ENCODE measurements at places on chromosomes 4 and X.
A peak's percentile ranks its signal among the peaks of the same experiment; 100 is the strongest.

DNA sequence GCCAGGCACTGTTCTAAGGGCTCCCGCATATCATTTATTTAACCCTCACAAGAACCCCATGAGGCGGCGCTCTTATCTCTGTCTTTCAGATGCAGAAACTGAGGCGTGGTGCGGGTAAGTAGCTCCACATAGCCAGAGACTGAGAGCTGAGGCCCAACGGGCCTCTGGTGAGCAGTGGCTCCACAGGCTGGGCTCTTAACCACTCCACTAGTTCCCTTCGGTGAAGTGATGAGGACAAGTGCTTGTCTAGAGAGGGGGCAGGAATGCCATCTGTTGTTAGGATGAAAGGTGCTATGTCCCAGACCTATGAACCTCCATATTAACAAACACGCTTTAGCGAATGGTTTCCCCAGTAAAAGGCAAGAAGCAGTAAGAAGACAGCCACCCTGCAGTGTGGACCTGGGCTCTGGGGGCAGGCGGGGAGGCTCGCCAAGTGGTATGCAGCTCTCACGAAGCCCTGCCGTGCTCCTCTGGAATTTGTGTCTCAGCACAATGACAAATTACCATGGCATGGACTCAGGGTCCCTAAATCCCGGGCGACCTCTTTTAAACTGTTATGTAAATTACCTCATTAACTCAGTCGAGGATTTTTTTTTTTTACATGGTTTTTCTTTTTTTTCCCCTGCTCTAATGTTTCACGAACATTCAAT lies 20.9 kb upstream of the S100G start:
- DNase-seq = no peak

DNA sequence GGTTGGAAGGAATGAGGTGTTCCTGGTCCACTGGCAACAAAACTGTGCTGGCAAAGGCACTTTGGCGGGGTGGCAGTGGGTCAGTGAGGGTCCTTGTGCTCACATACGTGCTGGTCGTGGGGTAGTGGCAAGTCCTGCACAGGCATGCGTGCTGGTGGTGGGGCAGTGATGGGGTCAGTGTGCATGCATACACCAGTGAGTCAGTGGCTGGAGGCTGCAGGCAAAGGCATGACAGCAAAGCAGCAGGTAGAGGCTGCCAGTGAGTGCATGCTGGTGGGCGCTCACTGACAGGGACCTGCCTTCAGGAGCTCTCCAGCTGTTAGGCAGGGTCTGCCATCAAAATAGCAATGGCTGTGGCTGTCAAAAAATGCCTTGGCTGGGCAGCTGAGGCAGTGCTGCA lies 42.1 kb downstream of the TMPRSS11E start:
- DNase-seq = no peak

GRCh38 chrX:152641256-152641875 lies 3.7 kb downstream of the GABRQ start:
- DNase-seq = no peak

- peak; percentile 37 for DNase-seq
Measured at GRCh38 chr4:118954246-118954645, 65.6 kb downstream of the SYNPO2 start.

DNA sequence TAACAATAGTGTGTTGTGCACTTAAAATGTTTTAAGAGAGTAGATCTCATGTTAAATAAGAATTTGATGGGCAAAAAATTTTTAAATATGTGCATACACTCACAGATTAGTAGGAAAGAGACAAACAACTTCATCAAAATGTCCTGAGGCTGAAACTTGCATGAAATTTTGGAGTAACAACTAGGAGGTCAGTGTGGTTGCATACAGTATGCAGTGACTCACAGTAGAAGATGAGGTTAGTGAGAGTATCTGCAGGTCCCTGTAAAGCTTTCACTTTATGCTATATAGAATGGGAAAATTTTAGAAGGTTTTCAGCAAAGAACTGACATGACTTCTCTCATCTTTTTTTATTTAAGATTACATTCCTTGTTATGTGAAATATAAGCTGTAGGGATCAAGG lies 453.1 kb upstream of the KLHL4 start:
- DNase-seq = no peak

GRCh38 chrX:40077906-40078305 lies 19.9 kb downstream of the BCOR start:
- no peak for DNase-seq

DNA sequence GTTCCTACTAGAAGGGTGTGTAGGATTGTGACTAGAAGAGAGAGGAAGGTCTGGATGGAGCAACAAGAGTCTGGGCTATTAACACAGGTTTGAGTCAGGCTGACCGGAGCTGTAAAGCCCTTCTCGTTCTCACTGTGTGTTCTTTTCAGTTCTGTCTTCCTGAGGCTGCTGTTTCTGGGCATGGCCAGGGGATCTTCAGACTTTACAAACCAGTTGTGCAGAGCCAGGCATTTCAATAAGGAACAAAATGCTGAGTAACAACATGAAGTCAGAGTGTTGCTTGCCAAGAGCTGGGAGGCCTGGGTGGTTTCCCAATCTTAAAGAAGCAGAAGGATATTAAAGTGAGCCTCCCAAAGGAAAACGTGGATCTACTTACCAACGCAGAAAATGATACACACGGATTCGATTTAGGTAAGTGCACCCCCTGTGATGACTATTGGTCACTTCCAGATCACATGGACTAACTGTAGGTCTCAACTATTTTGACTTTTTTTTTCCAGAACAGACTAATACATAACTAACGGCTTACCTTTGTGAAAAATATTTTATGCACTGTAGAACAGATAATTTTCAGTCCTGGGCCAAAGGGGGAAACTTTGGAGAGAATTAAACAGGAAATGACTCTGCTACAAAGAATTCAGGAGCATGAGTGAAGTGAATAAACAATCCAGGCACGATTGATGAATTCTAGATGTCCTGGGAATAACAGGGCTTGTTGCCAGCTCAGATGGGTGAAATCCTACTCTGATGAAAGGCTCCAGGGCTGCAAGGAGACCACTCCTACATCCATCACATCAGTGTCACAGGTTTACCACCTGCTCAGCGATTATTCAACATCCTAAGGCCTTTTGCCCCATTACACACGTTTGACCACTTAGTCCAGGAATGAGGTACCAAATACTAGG lies 94.5 kb downstream of the ANXA3 start:
- DNase-seq = peak; percentile 78

GRCh38 chr4:1547856-1548826 lies 136.0 kb downstream of the FAM53A start:
- no peak for DNase-seq

DNA sequence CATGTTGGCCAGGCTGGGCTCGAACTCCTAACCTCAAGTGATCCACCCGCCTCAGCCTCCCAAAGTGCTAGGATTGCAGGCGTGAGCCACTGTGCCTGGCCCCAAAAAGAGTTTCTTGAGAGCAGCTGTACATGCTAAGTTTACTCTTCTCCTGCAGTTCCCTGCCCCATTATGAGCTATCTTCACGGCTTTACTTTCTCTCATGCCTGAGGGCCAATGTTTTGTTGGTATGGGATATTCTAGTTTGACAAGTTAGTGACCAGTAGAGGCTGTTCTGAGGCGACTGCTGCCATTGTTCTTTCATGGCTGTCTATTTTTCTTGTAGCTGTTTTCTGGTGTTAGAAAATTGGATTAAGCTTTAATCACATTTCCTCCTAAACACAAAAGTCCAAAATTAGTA lies 78.0 kb upstream of the STX18 start:
- no peak for DNase-seq

DNA sequence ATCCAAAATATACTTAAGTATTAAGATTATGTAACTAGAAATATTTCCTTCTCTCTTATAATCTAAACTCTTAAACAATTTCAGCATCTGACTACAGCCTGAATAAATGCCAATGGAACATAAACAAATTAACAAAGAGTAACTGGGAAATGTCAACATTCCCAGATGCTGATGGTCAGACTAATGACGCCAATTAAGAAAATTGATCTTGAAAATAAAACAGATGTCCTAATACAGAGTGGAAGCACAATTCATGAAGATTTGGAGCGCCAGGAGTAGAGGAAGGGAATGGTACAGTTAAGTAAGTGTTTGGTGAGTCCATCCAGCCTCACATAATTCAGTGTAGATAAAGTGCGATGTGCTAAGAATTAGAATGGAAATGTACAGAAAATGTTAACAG lies 203.7 kb upstream of the NWD2 start:
- no peak for DNase-seq

DNA sequence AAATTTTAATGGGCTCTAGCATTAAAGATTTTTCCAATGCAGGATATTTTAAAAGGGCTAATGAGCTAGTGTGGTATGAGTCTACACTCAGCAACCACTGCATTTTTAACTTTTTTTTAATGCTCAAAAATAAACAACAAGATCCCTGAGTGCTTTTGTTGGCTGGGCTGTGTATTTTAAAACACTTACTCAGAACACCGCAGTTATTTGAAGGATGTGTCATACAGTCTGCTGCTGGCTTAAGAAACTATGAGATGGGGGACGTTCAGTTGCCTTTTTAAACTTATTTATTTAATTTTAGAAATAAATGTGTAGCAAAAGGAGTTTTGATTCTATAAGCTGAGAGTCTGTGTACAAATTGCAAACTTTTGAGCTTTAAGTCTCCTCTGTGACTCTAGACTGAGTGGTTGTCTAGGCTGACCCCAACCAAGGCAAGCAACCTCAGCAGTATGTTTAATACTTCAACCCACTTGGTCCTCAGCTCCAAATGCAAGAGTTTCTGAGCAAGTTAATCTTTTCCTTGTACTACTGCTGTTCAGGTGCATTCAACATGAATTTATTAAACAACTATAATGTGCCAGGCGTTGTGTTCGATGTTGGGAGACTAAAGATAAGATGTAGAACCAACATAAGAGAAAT lies 278.6 kb upstream of the DIPK2B start:
- no peak for DNase-seq

- no peak for DNase-seq
Measured at GRCh38 chr4:150106886-150107285, 28.6 kb downstream of the DCLK2 start.

DNA sequence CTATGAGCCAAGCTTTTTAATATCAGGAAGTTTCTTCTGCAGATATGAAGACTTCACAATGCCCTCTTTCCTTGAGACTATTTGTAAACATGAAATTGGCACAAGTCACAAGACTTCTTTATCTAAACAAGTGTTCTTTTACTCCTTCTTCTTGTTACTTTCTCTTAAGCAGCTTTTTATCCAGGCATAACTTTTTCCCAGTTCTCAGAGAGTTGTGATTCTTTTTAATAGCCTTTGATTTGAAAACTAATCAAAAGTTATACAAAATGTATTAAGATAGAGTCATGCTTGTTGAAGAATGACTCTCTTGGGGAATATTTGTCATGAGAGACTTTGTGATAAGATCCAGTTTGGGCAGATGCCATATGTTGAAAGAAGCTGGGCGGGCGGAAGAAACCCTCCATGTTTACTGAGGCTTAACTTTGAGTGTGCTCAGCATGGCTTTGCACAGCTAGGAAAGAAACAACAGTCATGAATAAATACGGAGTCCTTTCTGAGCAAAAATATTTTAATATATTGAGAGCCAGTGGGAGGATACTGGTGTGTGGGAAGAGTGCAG lies 39.3 kb downstream of the SYTL5 start:
- no peak for DNase-seq

- DNase-seq = peak; percentile 6
Measured at GRCh38 chrX:37783305-37783704, 3.4 kb downstream of the CYBB start.

DNA sequence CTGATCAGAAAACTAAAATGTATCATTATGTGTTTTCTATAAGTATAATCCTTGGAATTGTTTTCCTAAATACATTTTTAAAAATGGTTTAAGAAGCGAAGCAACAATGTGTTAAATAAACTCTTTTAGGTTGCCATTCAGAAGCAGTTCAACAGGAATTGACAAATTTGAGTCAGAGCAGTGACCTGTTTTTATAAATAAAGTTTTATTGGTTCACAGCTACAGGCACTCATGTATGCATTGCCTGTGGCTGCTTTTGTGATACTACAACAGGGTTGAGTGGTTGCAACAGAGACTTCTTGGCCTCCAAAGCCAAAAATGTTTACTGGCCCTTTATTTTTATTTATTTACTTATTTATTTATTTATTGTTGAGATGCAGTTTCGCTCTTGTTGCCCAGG lies 99.5 kb downstream of the FRMPD4 start:
- DNase-seq = no peak

GRCh38 chr4:66766557-66766956 lies 778.7 kb downstream of the CENPC start:
- no peak for DNase-seq

DNA sequence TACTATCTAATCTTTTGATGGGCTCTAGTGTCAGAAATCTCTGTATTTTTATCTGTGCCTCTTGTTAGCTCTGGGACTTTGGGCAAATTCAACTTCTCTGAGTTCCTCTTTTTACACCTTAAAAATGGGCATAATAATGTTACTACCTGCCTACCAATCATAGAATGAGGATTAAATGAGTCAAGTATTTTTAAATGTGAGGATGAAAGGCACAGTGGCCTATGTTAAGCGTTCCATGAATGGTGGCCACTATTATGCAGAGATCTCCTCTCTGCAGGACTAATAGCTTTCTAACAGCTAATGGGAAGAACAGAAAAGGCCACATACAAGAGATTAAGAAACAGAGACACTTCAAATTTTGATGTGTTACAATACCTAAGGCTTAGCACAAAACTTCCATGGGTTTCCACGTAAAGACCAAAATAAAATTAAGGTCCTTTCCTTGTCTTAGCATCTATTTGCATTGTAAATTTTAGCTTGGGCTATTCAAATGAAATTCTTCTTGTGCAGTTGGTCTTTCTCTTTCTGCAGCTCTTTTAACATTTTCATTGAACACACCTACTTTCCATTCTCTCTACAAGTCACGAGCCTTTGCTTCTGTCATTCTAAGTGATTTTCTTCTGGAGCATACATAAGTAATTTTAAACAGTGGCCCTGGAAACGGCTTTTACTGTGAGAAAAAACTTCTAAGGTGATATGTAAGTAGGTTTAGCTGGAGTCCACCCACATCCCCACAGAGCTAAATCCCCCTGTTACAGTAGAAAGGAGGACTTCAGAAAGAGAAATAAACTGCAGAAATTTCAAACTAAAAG lies 117.9 kb upstream of the MED14 start:
- DNase-seq = no peak

GRCh38 chr4:100842856-100843255 lies 325.0 kb upstream of the EMCN start:
- DNase-seq = no peak

DNA sequence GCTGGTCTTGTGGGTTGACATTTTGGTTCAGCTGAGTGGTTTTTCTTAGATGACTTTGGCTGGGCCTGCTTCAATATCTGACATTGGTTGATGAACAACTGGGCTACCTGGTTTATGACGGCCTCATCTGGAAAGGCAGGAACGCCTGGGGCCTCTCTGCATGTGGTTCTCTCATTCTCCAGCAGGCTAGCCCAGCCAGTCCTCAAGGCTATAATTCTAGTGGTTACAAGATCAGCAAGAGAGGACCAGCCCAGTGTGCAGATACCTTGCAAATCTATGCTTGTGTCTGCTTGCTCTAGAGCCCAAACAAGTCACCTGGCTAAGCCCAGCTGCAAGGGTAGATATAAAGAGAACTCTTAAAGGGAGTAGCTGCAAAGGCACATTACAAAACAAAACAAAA lies 214.2 kb upstream of the PUDP start:
- no peak for DNase-seq
